ENCODE measurements at places on chromosomes 1 and 21.

DNA sequence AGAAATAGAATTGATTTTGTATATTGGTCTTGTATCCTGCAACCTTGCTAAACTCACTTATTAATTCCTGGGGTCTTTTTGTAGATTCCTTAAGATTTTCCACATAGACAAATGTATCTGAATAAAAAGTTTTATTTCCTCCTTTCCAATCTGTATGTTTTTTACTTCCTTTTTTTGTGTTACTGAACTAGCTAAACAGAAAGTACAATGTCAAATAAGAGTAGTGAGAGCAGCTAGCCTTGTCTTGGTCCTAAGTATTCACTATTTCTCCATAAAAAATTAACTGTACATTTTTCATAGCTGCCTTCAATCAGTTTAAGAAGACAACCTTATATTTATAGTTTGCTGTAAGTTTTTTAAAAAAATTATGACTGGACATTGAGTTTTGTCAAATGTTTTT, 74.9 kb downstream of the FASLG start:
- DNase-seq = no peak

DNA sequence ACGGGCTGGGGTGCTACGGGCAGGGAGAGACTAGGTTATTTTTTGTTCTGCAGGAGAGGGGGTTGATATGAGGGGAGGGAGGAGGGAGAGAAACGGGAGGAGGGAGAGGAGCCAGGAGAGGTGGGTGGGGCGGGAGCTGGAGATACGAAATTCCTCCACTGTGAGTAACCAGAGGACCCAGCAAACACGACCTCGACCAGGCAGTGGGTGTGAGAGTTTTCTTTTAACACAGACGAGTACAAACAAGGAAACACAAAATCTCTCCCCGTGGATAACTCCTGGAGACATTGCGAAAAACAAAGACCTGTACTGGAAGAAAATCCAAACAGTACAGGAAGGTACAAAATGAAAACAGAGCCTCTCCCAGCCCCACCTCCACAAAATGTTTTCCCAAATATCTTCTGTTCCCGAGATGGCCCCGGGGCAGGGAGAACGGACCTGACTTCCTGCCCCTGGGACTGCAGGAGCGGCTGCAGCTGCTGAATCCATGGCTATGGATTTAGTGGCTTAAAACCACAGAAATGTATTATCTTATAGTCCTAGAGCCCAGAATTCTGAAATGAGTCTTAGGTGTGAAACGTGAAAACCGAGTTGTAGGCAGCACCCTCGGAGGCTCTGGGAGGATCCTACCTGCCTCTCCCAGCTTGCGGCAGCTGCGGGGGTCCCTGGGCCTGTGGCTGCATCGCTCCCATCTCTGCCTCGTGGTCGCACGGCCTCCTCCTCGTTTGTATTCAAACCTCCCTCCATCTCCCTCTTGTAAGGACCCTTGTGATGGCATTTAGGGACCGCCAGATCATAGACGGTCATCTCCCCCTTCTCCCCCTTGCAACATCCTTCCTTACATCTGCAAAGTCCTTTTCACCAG, 82.2 kb downstream of the RIPK4 start:
- DNase-seq = peak; percentile 56

DNA sequence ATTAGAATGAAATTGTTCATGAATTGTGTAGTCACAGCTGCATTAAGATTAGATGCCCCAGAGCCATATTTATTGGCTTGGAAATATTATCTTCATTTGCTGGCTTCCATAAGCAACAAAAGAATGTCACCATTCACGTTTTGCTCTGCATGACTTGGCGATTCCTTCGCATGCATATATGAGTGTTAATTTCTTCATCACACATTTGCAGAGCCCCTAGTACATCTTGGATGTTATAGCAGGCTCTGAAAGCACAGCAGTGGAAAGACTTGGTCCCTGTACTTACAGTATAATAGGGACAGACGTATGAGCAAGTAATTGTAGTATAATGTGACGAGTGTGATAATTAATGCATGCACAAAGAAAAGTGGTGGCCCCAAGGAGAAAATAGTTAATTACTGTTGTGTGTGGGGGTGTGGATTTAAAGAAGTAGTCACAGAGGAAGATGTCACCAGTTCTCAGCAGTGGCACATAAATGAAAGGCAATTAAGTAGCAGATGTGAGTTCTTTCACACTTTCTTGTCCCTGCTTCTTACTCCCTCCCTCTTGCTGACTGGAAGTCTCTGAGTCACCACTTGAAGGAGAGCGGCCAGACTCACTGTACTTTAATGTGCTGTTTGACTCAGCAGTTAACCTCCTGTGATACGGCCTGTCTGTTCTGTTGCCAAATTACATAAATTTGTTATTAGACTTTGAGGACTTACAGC, 21.0 kb downstream of the S100A10 start:
- no peak for DNase-seq

DNA sequence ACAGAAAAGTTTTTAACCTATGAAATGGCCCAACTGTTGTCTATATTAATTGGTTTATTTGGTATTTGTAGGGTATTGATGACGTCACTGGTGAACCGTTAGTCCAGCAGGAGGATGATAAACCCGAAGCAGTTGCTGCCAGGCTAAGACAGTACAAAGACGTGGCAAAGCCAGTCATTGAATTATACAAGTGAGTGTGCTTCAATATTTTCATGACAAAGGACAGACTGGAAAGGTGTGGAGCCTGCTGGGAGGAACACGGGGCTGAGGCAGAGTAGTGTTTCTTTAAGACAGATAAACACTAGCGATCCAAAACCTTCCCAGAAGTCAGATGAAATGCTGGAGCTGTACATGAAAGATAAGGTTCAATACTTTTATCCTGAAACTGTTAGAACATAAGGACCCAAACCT, 76.7 kb downstream of the AK4 start:
- no peak for DNase-seq

- DNase-seq = no peak
Measured at GRCh38 chr1:17933501-17933900, 174.1 kb upstream of the IGSF21 start.

DNA sequence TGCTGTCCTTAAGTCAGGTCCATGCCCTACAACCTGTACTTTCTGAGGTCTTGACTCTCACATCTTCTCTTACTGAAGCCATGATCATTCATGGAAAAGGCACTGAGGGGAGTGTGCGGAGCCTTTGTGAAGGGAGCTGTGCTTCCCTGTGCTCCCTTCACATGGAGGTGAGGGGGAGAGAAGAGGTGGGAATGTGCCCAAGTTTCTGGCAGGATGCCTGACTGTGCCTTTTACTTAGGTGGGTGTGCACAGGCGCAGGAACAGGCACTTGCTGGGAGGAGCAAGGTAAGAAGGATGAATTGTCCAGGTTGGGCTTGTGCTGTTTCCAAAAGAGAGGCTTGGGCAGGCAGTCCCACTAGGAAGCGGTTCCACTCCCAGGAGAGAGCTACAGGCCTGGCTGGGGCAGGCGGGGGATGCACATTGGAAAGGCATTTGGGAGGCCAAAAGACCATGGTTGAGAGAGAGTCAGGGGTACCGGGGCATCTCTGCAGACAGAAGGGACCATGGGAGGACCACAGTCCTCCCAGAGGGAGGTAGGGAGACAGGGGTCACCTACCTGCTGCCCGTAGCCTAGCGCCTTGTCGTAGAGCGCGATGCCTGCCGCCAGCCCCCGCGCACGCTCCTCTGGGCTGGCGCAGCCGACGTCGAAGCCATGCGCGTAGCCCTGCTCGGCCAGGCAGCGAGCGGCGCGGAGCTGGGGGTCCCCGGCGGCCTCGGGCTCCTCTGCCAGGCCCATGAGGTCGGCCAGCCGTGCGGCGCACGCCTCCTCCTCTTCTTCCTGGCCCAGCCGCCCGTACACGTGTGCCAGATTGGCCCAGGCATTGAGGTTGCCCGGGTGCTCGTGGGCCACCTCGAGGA, 853 bp downstream of the TTC22 start:
- DNase-seq = no peak

DNA sequence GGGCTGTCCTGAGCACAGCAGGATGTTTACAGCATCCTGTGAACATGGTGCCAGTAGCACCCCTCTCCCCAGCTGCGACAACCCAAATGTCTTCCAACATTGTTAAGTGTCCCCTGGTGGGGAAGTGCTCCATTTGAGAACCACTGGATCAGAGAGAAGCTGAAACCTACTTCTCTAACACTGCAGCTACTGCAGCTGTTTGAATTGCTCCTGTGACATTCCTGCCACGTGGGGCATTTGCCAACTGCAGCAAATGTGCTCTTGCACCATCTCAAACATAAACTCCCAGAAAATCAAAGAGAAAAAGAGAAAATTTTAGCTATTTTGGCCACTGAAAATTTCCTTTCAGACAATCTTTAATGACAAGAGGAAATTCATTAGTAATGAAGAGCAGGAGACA, 11.0 kb downstream of the SLC2A5 start:
- DNase-seq = no peak

DNA sequence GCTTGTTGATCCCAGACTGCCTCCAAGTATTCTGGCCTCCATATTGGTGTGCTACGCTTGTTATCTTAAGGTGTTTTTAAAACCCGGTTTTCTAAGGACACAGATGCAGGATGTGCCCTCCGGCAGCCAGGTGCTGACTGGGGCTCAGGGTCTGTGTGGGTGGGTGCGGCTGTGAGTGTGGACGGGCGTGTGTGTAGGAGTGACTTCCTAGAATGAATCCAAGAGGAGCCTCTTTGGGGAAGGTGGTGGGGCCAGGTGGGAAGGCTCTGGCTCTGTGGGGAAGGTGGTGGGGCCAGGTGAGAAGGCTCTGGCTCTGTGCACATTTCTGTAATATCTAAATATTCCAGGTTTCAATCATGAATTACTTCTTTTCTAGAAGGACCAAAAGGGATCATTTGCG, 12.8 kb upstream of the TSPEAR start:
- no peak for DNase-seq

DNA sequence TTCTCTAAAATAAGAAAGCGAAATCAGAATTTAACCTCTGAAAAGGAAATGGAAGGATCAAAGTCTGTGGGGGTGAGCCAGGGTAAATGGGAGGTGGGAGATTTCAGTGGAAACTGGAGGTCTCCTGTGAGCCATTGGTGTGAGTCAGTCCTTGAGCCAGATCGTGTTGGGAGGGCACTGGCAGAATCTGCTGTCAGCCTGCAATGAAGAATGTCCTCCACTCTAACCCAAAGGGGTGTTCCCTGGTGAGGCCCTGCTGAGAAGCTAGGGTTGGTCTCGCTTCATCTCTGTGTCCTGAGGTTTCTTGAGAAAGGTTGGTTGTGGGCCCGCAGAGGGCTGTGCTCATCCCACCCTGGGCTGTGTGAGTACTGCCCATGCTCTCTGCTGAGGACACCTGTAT, 2.4 kb downstream of the QSOX1 start:
- no peak for DNase-seq

GRCh38 chr21:24903994-24904635, 703.2 kb downstream of the MRPL39 start:
- no peak for DNase-seq

- no peak for DNase-seq
Measured at GRCh38 chr1:169163059-169163458, 56.6 kb downstream of the ATP1B1 start.

DNA sequence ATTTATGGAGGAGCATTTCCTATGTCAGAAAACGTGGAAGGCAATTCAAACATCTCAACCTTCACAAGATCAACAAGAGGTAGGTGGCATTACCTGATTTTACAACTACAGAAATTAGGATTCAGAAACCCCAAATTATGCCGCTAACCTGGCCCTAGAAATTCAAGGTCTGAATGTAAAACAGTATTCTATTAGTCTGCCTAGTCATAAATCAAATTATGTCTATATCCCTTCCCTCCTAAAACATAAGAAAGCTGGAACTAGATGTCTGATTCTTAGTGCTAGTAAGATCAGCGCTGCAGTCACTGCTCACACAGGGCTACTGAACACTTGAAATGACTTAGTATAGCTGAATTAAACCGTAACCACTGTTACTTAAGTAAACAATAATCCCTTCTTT, 1.4 kb downstream of the TOMM20 start:
- DNase-seq = no peak

DNA sequence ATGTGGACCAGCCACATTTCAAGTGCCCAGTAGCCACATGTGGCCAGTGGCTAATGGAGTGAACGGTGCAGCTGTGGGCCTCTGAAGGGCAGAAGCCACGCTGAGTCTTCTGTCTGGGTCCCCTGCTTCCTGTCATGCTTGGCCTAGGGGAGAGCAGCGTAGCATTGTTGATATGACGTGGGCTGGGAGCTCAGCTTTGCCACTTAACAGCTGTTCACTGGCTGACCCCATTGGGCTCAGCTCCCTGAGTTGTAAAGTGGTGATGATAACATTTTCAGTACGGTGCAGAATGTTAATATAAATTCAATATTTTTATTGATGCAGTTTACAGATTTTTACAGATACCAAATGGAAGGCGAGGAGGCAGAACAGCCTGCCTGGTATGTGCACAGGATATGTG, 4.5 kb downstream of the PODN start:
- DNase-seq = no peak

DNA sequence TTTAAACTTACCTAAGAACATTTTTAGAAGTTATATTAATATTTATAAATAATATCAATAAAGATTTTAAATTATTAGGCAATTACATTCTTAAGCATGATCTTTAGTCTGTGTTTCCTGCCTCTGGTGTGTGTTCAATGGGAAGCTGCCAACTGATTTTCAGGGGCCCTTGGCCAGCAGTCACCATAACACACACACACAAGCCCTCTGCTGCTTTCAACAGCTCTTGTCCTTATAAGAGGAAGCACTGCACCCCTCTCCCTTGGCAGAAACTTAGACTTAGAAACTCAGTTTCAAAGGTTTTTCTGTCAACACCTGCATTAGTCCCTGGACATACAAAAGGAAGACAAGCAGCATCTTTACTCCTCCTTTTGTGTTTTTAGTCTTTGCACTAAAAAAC, 81.4 kb downstream of the VAV3 start:
- no peak for DNase-seq

DNA sequence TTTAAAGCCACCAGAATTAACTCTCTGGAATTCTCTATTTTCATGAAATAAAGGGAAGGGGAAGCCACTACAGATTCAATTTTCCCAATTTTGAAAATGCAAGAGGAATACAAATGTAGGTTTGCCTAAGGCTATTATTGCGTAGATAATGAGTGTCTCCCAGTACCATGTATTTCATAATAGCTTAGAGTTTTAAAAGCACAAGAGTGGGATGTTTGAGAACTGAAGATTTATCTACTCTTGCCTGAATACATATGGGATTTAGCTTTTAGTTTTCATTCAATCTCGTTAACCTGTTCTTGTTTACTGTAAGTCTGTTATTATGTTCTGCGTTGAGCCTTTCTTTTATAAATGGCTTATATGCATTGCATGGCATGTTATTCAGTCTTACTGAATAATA, 795.1 kb downstream of the BRINP3 start:
- no peak for DNase-seq

- DNase-seq = no peak
Measured at GRCh38 chr1:97929874-97930851, 9.3 kb upstream of the DPYD start.

DNA sequence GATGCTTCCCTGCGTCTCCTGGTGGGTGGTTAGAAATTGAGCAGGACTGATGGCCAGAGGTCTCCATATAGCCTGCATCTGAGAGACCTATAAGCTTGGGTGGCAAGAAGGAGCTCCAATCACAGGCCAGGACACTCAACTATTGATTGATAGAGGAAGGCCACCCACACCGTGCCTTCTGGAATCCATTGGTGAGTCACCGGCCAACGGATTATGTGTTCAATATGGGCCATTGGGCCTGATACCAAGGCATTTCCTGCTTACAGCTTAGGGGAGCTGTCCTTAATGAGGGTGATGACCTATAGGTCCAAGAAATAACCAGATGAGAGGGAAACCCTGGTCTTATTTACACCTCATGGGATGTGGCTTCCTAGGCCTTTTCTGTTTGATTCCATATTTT, 115.1 kb downstream of the PLPP3 start:
- no peak for DNase-seq

GRCh38 chr1:58968360-58968952, 184.6 kb upstream of the JUN start:
- DNase-seq = peak; percentile 84
